ENCODE measurements at places on chromosomes 11 and 22. TPM values are rescaled to one million over a fixed set of nuclear protein-coding genes. Genes with fewer than 3 reads are reported as not detected.

PNPLA5 gene
- total RNA-seq: not detected

PRAME gene
- total RNA-seq: not detected

GUCY1A2 gene
- 10.6 TPM for total RNA-seq

MYO7A gene
- total RNA-seq: 4.4 TPM

OR51B5 gene
- not detected for total RNA-seq

KCNQ1 gene
- 33.4 TPM for total RNA-seq

KREMEN1 gene
- total RNA-seq: 49.9 TPM

NTM gene
- 1.5 TPM for total RNA-seq

SYNGR1 gene
- 32.2 TPM for total RNA-seq

TECTA gene
- 1.0 TPM for total RNA-seq

TP53I11 gene
- 47.4 TPM for total RNA-seq

CALCA gene
- total RNA-seq: not detected

SYT13 gene
- 6.4 TPM for total RNA-seq

RNF169 gene
- total RNA-seq: 10.2 TPM

PTPRCAP gene
- 1.0 TPM for total RNA-seq

OR51I1 gene
- total RNA-seq: not detected

XPNPEP3 gene
- 21.9 TPM for total RNA-seq

AAMDC gene
- 127 TPM for total RNA-seq

CATSPER1 gene
- total RNA-seq: not detected

CEND1 gene
- total RNA-seq: 0.19 TPM

SMIM38 gene
- total RNA-seq: not detected

MS4A6A gene
- 49.6 TPM for total RNA-seq

HEPACAM gene
- total RNA-seq: 0.35 TPM

DDI1 gene
- not detected for total RNA-seq

RAC2 gene
- total RNA-seq: 4.1 TPM

PANX3 gene
- total RNA-seq: not detected

CHRDL2 gene
- 11.1 TPM for total RNA-seq

STK33 gene
- total RNA-seq: 25.9 TPM

KRTAP5-1 gene
- not detected for total RNA-seq

Measured in Right ventricle myocardium superior (tissue), 1 donor.